Lower leg skin (tissue), 4 donors: ENCODE measurements at places on chromosomes 2 and 18. TPM values are rescaled to one million over a fixed set of nuclear protein-coding genes. Genes with fewer than 3 reads are reported as not detected.

The TDRD15 gene
- total RNA-seq, result not detected

- DNase-seq, result no peak
Observed at GRCh38 chr2:81672516-81672915, 1368.0 kb upstream of the LRRTM1 start.

- DNase-seq, result no peak
Observed at GRCh38 chr18:31505156-31505555, 7.2 kb downstream of the DSG2 start.

GRCh38 chr2:146587291-146587713, 1257.5 kb upstream of the ACVR2A start:
- DNase-seq, result no peak

DNA sequence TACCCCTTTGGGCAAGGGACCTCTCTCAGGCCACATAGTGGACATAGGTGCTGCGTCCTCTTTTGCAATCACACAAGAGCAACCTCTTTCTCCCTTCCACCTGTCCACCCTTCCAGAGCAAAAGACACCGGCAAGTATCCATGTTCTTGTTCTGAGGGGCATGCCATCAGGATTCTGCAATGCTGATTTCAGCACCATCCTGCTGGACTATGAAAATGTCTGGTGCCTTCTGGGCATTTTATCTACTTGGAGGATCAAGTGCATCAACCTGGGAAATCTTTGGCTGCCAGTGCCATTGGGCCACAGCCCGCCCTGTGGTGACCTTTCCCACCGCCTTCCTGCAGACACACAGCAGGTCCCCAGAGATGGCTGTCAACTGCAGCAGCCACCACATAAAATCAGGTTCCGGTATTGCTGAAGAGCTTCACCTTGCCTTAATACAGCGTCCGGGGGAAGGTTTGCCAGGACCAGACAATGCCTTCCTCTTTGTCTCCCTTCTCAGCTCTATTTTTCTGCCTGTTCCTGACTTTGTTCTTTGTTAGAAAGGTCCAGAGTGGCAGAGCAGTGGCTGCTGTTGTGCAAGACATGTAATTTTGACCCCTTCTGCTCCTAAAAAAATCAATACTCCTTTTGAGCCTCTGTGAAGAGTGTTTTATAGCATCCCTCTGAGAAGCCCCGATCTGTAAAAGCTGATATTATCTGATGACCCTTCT, 18.5 kb upstream of the BOD1L2 start:
- DNase-seq, result no peak
